ENCODE measurements at places on chromosomes 11 and 22. TPM values are rescaled to one million over a fixed set of nuclear protein-coding genes. Genes with fewer than 3 reads are reported as not detected.

DNA sequence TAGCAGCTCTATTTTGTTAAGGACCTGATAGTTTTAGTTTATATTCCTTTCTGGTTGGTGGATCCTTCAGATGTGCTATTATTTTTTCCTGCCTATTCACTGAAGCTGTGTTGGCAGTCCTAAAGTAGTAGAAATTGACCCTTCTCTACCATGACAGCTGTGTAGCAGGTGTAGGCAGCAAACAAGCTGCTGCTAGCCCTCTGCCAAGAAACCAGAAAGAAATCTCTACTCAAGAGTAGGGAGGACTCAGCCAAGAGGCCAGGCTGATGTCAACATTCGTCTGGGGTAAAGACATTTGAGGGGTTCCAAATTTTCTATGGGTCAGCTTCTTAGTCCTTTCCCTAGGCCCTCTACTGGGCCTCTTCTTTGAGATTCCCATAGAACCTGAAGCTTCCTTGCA, 51.2 kb downstream of the CSTF3 start:
- peak; percentile 8 for DNase-seq

- no peak for DNase-seq
Observed at GRCh38 chr11:123945132-123945531, 1.5 kb upstream of the OR6T1 start.

The C2CD3 gene
- polyA plus RNA-seq = 8.4 TPM

GRCh38 chr11:46338988-46339666, 8.1 kb upstream of the DGKZ start:
- no peak for DNase-seq

GRCh38 chr11:115778928-115779650, 274.9 kb upstream of the CADM1 start:
- no peak for DNase-seq

GRCh38 chr22:27982106-27982505, 63.0 kb upstream of the PITPNB start:
- no peak for DNase-seq

DNA sequence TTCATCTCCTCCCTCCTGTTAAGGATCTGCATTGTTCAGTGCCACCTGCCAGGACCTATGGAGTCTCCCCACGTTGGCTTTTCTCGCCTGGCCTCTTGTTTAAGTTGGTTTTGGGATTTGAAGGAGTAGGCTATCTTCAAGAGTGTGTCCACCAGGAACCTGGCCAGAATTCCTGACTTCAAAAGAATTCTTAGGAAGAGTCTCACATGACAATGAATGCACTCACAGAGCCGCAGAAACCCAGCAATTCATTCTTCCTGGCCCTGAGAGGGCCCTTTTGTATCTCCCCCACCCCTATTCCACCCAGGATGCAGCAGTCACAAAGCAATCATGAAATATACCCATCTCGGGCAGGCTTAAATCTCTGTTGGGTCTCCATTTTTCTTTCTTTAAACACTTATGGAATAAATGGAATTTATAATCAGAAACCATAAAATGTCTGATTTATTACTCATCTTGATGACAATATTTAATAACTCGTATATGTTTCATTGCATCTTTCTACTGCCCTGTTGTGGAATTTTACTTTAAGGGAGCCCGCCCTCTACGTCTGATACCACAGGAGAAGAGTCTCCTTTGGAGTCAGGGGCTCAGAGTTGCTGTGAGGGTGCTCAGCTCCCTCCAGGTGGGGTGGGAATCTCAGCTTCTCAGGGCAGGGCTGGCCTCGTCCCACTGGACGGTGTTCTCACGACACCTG, 507.0 kb downstream of the NTM start:
- no peak for DNase-seq

The UBQLNL gene
- 0.42 TPM for polyA plus RNA-seq

- DNase-seq = no peak
Observed at GRCh38 chr11:123434262-123434661, 4.2 kb downstream of the GRAMD1B start.

DNA sequence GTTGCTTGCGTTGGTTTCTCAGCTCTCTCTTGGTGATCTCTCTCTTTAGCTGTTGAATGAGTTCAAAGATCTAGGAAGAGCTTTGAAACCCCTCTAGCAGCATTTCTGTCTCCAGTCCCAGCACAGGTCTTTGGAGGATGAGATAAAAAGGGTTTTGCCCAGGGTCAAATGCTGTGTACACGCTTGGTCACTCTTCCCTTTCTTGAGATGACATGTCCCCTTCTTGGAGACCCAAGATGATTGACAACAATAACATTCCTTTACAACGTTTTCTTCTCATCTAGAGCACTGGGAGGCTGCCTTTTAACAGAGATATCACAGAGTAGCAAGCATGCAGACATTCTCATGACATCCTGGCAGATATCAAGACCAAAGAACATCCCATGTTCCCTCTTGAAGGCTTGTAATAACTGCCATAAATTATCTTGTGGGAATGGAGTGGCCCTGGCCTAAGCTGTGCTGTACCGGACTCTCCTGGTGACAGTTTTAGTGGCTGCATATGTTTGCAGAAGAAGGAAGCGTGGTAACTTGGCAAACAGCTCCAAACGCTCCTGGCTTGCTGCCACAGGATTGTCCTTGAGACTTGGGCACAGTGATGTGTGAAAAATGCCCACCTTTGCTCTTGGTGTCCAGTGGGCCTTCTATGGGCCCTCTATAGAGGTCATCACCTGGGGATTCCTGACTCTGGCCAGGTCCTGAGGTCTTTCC, 107.8 kb downstream of the PTPRJ start:
- no peak for DNase-seq

GRCh38 chr11:24688981-24689380, 192.1 kb downstream of the LUZP2 start:
- no peak for DNase-seq

The CCDC179 gene
- polyA plus RNA-seq = not detected

DNA sequence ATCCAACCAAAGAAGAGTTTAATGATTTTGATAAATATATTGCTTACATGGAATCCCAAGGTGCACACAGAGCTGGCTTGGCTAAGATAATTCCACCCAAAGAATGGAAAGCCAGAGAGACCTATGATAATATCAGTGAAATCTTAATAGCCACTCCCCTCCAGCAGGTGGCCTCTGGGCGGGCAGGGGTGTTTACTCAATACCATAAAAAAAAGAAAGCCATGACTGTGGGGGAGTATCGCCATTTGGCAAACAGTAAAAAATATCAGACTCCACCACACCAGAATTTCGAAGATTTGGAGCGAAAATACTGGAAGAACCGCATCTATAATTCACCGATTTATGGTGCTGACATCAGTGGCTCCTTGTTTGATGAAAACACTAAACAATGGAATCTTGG, 23.9 kb downstream of the KDM4D start:
- DNase-seq = no peak

- DNase-seq = no peak
Observed at GRCh38 chr11:116352881-116353280, 419.9 kb downstream of the BUD13 start.

The SYCE3 gene
- polyA plus RNA-seq = not detected

DNA sequence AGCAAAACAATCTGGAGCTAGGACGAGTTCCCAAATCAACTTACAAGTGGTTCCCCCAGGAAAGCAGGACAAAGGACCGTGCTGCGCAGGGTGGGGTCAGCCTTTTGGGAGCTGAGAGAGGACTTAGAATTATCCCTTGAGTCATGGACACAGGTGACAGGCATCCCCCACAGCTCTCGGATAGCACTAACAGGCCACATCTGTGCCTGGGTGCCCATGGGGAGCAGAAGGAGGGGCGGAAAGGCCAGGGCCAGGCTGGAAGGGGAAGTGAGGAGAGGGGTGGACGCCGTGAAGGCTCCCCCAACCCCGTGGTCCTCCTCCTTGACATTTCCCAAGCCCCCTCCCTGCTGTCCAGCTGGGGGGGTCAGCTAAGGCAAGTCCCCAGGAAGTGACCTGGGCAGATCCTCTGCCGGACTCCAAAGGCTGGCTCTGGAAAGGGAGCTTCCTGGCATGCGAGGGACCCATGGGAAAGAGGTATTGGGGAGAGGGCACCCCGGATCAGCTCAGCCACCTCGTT, 31.6 kb upstream of the A4GALT start:
- DNase-seq = no peak

DNA sequence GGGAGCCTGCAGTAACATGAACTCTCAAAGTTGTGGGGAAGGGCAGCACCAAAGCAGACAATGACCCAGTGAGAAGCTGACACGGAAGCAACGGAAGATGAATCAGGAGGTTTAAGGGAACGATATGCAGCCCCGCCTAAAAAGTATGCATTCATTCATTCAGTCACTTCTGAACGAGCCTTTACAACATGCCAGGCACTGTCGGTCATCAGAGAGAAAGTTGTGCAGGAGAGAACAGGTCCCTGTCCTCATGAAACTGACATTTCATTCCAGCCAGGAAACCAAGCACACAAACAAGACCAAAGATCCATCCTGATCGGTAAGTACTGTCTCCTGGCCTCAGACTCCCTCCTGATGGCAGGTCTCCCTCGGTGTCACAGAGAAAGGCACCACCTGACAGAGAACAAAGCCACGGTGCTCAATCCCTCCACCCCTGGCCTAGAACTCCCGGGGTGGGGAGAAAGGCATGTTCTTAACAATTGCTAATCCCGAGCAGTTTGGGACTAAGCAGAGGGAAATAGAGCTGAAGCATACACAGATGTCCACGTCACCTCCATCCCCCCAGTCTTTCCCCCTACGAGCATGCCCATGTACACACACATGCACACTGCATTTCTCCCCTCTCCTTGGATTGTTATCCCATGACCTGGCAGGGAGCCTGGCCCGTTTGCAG, 49.3 kb downstream of the LRFN4 start:
- DNase-seq = no peak

- no peak for DNase-seq
Observed at GRCh38 chr22:42335839-42336378, 65.5 kb upstream of the TCF20 start.

The ATP5MG gene
- 346 TPM for polyA plus RNA-seq

The PLEKHA7 gene
- polyA plus RNA-seq = 0.05 TPM

DNA sequence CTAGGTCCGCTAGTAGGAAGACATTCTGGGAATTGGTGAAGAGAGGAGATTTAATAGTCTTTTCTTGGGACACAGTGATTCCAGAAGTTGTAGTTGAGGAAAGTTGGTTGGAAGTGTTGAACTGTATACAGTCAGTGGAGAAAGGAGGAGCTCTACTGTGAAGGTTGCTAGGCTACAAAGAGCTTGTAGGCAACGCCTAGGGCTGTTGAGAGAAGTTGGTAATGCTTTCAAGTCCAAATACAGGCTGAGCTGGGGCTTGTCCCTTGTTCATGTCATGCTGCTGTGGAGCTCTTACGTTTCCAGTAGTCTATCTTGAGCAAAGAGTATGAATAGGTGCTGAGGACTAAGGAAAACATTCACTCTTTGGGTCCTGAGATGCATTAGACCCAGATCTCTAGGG, 1.1 kb downstream of the TBCEL start:
- DNase-seq = no peak

DNA sequence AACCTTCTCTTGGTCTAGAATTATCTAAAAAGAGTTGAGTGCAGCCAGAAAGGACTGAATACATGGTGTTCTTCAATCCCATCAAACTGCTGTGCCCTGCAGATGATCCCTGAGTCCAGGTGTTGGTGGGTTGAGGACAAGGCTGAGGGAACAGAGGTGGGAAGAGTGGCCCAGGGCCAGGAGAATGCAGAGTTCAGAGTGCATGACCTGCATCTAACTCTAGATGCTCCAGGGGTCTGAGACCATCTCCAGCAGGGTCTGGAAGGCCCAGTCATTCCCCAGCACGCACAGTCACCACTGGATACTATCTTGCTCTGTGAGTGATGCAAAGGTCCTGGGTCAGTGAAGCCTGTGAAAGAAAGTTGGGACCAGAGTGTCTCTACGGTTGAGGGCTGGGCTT, 2.1 kb upstream of the VPREB1 start:
- DNase-seq = no peak

DNA sequence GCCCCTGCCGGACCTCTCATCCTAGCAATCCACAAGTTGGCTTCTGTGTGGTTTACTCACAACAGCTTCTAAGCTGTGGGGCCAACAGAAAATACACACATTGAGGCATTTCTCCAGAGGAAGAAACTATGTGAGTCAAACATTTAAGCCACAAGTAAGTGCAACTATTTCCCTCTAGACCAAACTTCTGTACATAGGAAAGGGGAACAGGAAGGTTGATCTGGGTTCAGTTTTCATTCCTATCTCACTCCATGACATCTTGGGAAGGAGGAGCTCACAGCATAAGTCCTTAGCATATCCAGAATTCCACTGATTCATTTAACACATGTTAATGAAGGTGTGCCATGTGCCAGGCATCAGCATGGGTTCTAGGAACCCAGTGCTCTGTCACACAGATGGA, 72.8 kb upstream of the PICALM start:
- DNase-seq = no peak

GRCh38 chr22:46797355-46797754, 34.9 kb downstream of the TBC1D22A start:
- DNase-seq = no peak

- DNase-seq = no peak
Observed at GRCh38 chr11:46047520-46047919, 73.7 kb downstream of the PHF21A start.

GRCh38 chr22:39287076-39287725, 32.2 kb downstream of the RPL3 start:
- no peak for DNase-seq

- DNase-seq = no peak
Observed at GRCh38 chr22:23796461-23796860, 9.7 kb downstream of the SMARCB1 start.

GRCh38 chr22:28620244-28620922, 59.3 kb downstream of the TTC28 start:
- no peak for DNase-seq

GRCh38 chr11:12673924-12674570, at the start of gene TEAD1:
TEAD1 (plus strand) TSS chr11:12674421.
- DNase-seq = peak; percentile 93

- DNase-seq = no peak
Observed at GRCh38 chr11:108568195-108568858, 25.2 kb downstream of the EXPH5 start.

DNA sequence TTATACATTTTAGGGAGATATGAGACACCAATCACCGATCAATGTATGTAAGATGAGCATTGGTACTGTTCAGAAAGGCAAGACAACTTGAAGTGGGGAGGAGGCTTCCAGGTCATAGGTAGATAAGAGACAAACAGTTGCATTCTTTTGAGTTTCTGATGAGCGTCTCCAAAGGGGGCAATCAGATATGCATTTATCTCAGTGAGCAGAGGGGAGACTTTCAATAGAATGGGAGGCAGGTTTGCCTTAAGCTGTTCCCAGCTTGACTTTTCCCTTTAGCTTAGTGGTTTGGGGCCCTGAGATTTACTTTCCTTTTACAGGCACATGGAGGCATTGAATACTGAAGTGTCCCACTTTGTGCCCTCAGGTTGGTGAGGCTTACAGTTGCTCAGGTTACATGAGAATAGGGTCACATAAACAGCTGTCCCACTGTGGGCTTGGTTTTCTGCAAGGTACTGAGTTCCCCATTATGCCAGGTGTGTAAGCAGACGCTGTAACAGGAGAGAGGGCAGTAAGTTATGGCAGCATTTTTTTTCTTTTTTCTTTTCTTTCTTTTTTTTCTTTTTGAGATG, 129.8 kb upstream of the SERPIND1 start:
- DNase-seq = no peak

All from AG04450 (cell line).